ENCODE measurements at places on chromosomes 11 and 22.
A peak's percentile ranks its signal among the peaks of the same experiment; 100 is the strongest.

GRCh38 chr11:12789596-12790215 is 115.5 kb downstream of the TEAD1 start:
- no peak for DNase-seq

- no peak for DNase-seq
Observed at GRCh38 chr11:40508303-40508702, 951.1 kb downstream of the LRRC4C start.

GRCh38 chr11:17673951-17674350 is 45.4 kb upstream of the MYOD1 start:
- no peak for DNase-seq

GRCh38 chr22:29311464-29312217 is 3.9 kb downstream of the RASL10A start:
- DNase-seq, result no peak

GRCh38 chr11:6992026-6992425 is 28.1 kb downstream of the ZNF214 start:
- no peak for DNase-seq

DNA sequence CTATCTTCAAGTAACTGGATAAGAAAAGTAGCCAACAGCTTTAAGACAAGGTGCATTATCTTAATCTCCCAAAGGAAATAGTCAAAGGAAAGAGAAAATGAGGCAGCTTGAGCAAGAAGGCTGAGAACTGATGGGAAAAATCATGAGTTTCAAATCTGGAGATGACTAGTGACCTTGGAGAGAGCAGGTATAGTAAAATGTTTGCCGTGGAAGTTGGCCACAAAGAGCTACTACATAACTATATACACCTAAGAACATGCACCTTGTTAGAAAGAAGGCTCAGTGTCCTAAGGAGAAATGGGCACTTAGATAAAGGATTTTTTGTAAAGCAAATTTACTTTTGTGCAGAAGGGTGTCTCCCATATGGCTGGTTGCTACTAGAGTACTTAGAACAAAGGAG is 80.8 kb upstream of the FSHB start:
- DNase-seq, result no peak

GRCh38 chr11:74132833-74133232 is 38.0 kb downstream of the C2CD3 start:
- DNase-seq, result no peak

DNA sequence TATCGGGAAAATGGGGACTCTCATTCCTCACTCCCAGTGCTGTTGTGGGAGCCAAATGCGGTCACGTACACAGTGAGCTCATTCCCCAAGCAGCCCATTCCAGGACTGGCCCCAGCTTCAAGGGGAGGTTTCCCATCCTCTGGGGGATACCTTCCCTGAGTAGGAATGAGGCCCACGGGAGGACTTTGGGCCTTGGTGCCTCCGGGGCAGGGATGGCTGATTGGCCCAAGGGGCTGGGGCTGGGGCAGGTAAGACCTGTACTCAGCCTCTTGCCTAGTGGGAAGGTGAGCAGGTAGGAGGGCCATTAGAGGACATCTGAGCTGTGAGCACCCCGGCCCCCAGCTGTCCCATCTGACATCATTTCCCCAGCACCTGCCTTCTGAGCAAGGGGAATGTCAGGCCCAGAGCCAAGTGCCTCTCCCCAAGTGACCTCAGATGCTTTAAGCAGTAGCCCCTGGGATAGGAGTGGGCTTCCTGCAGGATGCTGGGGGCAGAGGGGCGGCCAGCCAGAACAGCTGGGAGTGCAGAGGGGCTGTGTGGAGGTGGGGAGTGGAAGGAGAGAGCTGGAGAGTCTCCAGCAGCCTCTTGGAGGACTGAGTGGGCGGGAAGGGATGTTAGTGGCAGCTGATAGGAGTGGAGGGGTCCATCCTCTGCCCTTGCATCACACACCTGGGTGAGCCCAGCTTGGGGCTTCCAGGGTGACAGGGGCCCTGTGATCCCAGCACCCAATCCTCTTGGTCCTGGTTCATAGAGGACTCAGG is 58.4 kb downstream of the CD82 start:
- DNase-seq, result peak; percentile 31

- no peak for DNase-seq
Observed at GRCh38 chr11:18865261-18865660, 73.7 kb upstream of the PTPN5 start.

- DNase-seq, result no peak
Observed at GRCh38 chr11:85779956-85780640, 30.8 kb downstream of the SYTL2 start.

DNA sequence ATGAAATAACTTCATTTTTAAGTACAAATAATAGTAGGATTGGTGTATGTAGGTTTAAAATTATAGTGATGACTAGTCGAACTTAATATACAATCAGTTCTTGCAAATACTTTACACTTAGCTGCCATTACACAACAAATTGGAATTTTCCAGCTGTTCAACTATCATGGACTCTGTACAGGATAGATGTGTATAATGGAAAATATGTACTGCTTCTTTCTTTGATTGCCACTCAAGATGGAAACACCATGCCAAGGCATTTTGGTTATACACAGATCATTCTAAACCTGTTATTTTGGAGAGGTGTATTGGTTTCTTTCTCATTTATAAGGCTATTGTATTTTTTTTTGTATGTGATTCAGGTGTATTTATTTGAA is 24.4 kb upstream of the CRTAM start:
- DNase-seq, result no peak

GRCh38 chr22:48035897-48036296 is 1273.4 kb downstream of the TBC1D22A start:
- DNase-seq, result no peak

DNA sequence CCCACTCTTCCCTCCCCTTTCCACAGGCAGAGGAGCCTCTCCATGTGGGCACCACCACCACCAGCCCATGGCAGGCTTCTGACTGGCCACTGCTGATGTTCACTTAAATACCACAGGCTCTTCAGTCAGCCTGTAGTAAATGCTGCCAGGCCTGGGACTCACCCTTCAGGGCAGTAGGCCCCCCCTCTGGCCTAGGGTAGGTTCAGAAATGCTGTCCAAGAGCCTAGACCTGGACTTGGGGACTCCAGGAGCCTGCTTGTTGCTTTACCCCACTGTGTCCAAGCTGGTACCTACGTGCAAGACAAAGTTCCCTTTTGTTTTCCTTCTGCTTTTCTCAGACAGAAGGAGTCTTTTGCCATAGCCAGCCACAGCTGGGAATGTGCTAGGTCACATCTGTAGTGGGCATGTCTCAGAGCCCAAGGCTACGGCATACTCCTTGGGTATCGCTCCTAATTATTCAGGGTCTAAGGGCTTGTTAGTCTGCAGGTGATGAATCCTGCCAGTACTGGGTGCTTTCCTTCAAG is 38.6 kb downstream of the TMEM135 start:
- DNase-seq, result no peak

DNA sequence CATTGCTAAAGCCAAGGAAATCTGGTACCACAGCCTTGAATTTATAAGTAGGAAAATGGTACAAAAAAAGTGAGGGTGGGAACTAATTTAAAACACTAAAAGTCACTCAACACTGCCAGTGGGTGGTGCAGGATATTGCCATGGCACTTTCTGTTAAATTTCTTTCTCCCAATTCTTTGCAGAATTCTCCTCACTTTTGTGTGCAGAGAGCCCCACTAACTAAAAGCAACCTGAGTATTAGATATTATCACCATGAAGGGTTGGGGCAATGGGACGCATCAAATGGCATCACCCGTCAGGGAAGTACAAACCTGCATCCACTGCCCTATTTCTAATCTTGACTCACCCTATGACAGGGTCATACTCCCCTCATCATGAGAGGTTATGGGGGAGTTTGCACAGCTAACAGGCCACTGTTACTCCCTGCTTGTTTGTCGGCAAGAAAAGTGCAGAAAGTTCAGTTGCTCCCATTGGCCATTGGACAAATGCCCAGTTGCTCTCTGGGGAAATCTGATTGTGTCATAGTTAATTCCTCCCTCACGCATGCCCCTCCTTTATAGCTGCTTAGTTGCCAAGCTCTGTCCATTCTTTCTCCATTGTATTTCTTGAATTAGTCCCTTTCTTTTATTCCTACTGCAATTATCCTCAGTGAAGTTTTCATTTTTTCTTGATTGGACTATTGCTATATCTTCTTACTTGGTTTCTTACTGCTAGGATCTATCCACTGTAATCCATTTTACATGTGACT is 93.8 kb upstream of the BLID start:
- no peak for DNase-seq

DNA sequence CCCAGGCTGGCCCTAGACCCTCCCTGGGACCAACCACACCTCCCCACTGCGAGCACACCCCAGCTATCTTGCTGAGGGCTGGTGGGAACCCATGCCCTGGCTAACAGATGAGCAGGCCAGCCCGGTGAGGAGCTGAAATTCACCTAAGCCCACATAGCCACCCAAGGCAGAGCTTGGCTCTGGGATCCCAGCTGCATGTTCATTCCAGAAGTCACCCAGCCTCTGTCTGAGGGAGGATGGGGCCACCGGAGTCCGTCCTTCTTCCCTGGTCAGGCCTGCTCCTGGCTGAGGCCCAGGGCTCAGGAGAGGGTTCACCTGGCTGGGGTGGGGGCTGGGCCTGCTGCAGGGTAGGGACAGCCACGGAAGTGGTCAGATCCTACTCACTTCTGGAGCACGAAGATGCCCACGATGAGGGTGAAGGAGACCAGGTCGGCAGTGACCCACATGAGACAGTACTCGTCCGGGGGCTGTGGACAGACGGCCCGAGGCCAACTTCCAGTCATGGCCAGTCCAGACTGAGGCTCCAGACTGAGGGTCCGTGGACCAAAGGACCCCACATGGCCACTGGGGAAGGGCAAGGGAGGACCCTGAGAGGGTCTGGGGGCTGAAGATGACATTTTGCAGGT is 6.6 kb upstream of the KLHL35 start:
- no peak for DNase-seq

DNA sequence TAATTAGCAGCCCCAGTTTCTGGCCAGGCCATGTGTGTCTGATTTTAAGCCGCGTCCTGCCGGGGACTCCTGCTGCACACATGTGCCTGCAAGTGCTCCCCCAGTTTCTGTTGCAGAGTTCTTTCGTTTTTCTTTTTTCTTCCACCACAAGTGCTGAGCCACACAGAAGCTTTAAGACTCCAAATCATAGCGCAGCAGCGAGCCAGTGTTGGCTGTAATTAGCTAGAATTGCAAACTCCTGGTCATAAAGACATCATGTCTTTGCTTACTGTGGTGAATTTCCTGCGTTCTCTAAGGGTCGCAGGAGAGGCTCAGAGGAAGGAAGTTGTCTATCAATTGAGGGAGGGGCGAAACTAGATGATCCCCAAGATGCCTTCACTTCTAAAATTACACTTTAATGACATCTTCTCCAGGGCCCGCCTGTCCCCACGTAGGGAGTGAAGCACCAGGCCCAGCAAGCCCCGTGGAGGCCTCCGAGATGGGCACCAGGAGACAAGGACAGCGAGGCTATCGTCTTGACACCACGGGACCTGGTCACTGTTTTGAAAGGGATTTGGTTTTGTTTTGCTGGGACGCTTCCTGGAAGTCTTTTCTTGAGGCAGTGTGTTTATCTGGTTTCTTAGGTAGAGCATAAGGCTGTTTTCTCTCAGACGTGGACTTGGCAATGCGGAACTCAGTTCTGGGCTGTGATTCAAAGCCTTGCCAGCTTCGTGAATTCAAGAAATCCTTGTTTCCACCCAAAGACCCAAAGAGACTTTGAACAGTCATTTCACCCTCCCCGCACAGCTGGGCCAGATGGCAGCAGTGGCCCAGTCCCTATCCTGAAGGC is 71.8 kb downstream of the UBASH3B start:
- peak; percentile 58 for DNase-seq

- peak; percentile 41 for DNase-seq
Observed at GRCh38 chr11:128579798-128580504, 7.4 kb downstream of the ETS1 start.

DNA sequence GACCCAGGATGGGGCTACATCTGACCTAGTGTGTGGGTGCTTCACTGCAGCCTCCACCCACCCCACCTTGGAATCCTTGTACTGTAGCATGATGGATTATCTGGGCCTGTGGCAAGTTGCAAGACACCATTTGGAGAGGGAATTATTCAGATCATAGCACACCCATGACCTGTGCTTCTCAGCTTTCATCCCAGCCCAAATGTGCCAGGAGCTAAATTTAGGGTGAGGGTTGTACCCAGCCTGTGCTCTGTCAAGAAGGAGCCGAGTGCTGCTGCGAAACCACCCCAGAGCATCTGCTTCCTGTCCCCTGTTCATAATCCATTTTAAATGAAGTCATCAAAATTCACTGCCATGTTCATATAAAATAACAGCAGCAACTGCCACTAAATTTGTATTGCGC is 394.5 kb downstream of the SHANK2 start:
- no peak for DNase-seq

- DNase-seq, result no peak
Observed at GRCh38 chr22:38819387-38819940, 24.4 kb downstream of the NPTXR start.

DNA sequence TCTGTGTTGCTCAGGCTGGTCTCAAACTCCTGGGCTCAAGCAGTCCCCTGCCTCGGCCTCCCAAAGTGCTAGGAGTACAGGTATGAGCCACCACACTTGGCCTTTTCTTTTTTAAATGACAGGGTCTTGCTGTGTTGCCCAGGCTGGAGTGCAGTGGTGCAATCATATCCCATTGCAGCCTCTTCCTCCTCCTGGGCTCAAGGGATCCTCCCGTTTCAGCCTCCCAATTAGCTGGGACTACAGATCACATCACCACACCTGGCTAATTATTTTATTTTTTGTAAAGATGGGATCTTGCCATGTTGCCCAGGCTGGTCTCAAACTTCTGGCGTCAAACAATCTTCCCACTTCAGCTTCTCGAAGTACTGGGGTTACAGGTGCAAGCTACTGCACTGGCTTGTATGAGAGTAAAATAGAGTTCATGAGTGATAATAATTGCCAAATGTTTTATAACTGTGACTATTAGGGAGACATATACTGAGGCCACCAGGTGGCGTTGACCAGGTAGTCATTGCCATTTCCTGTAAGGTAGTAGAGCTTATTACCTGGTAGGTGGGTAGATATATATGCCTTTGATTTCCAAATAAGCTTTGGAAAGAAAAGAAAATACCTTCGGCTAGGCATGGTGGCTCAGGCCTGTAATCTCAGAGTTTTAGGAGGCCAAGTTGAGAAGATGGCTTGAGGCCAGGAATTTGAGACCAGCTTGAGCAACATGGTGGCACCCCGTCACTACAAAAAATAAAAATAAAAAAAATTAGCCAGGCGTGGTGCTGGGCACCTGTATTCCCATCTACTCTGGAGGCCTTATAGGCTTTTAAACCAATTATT is 5.4 kb downstream of the FDX1 start:
- DNase-seq, result no peak

DNA sequence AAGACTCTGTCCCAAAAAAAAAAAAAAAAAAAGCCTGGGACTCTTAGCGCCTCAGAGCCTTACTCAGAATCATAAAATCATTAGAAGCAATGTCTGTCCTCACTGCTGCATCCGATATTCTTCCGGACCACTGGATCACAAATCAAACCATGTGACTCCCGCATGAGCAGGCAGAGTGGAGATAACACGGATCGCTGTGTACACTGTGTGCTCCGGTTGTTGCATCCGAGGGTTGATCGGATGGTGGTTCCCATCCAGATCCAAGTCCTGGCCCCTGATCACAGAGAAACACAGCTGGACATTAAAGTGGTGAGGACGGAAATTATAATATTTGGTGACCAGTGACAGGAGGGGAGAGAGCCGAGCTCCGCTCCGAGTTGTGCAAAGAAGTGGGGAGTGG is 9.7 kb upstream of the TXNRD2 start:
- DNase-seq, result no peak

Measured in activated T-cell treated with anti-CD3 and anti-CD28 coated beads, Interleukin-2, amount 50 U/mL, for 48 hours (primary cell).